ENCODE measurements at places on chromosomes 13 and 19. TPM values are rescaled to one million over a fixed set of nuclear protein-coding genes. Genes with fewer than 3 reads are reported as not detected.

NLRP7 gene
- 0.09 TPM for polyA plus RNA-seq

GRCh38 chr13:90968166-90968904 is 379.2 kb upstream of the MIR17HG start:
- peak; percentile 10 for DNase-seq

- peak; percentile 94 for DNase-seq
These were observed 69.8 kb upstream of the SERP2 start for GRCh38 chr13:44303681-44304432.

DIRAS1 gene
- polyA plus RNA-seq, result 2.6 TPM

CKM gene
- 3,729 TPM for polyA plus RNA-seq

- DNase-seq, result no peak
These were observed 81.1 kb downstream of the UFM1 start for GRCh38 chr13:38430796-38431195.

UTP14C gene
- 20.5 TPM for polyA plus RNA-seq

GRCh38 chr13:36438594-36439483 is 6.5 kb downstream of the CCNA1 start:
- DNase-seq, result no peak

DNA sequence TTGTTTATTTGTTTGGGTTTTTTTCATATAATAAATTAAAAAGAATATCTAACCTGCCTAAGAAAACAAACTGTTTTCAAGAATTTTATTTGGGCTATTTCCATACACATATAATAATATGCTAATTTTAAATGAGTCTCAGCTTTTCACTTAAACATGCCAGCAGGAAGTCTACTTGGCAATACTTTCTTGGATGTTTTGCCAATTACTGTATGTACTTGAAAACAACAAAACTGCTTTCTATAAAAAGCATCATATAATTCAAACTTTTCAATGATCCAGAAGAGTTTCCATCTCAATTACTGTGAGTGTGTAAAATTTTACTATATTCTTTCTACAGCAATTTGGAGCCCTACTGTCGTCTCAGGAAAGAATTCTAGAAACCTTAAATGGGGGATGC is 961.2 kb downstream of the PCDH17 start:
- DNase-seq, result peak; percentile 13

DNA sequence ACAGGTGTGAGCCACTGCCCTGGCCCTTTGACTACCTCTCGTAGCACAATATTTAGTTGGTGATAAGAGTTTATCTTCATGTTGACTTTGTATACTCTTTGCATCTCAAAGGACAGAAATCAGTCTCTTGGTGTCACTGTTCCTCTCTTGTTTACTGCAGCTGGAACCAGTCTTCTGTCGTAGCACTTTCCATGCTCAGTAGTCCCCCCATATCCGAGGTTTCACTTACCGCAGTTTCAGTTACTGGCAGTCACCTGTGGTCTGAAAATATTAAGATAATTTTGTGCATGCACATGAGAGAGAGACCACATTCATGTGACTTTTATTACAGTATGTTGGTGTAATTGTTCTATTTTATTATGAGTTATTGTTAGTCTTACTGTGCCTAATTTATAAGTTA is 49.1 kb downstream of the WASF3 start:
- no peak for DNase-seq

ZNF880 gene
- polyA plus RNA-seq, result 15.0 TPM

DNA sequence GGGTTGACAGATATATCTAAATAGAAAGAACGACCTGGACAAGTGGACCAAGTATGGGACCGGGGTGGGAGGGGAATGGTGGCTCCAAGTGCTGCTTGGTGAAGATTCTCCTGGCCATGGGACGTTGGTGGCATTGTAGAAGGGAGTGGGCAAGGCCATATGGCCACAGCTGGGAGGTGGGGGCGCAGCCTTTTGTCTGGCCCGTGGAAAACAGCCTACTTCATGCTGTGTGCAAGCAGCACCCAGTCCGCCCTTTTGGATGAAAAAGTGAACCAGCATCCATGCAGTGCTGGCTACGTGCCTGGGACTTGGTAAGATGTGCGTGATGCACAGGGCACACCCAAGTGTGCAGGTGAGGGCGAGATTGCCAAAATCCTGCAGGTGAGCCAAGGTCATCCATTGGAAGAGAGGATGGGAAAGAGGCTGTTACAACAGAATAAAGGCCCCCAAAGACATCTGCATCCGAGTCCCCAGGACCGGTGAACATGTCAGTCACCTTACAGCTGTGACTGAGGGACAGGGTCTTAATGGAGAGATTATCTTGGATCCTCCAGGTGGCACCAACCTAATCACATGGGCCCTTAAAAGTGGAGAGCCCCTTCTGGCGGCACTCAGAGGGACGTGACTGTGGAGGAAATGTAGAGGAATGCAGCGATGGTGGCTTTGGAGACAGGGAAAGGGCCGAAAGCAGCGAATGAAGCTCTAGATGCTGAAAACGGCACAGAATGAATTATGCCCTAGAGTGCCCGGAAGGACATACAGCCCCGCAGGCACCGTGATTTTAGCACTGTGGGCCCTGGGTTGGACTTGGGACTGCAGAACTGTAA is 40.8 kb downstream of the TEX29 start:
- DNase-seq, result no peak

GRCh38 chr13:28138756-28139470 is 568 bp downstream of the PAN3 start:
- peak; percentile 97 for DNase-seq

All from muscle of leg (tissue), 16 donors.